Chondrocyte (in vitro differentiated cells): ENCODE measurements at places on chromosomes 1 and 21.

- no peak for DNase-seq
These were observed 87.3 kb downstream of the USP24 start for GRCh38 chr1:55127827-55128343.

DNA sequence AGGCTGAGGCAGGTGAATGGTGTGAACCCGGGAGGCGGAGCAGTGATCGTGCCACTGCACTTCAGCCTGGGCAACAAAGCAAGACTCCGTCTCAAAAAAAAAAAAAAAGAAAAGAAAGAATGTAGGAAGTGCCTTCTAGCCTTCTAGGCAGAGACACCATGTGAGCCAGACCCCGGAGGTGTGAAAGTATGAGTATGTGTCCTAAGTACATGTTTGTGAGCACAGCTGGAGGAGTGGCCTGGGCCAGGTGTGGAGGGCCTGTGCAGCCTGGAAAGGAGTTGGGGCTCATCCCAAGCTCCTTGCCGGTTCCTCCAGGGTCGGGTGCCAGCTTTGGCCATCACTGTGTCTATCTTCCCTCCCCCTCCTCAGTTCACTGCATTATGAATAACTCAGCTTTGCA lies 13.0 kb downstream of the SOX13 start:
- peak; percentile 39 for DNase-seq

DNA sequence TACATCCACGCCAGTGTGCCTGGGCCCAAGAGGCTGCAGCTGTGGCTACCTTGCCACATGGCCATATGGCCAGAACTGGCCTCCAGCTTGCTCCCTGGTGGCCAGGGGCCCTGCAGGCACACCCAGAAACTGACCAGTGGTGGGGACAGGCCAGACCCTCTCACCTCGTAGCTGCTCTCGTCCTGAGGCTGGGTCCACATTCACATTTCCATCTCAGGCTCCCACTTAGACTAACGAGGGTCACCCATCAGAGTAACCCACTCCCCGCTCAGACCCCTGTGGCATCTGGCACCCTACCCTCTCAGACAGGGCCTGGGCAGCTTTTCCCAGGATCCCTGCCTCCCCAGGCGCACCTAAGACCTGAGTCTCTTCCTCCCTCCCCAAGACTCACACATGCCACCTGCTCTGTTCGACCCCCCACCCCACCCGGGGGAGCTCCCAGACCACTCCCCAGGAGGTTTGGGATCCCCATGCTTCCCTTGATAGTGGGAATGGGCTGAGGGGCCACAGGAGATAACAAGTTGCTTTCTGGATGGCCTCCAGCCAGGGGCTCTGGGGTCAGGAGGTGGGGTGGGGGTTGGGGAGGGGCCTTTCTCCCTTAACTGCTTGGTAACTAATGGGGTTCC lies 21.3 kb upstream of the RNU1-4 start:
- DNase-seq = peak; percentile 86

DNA sequence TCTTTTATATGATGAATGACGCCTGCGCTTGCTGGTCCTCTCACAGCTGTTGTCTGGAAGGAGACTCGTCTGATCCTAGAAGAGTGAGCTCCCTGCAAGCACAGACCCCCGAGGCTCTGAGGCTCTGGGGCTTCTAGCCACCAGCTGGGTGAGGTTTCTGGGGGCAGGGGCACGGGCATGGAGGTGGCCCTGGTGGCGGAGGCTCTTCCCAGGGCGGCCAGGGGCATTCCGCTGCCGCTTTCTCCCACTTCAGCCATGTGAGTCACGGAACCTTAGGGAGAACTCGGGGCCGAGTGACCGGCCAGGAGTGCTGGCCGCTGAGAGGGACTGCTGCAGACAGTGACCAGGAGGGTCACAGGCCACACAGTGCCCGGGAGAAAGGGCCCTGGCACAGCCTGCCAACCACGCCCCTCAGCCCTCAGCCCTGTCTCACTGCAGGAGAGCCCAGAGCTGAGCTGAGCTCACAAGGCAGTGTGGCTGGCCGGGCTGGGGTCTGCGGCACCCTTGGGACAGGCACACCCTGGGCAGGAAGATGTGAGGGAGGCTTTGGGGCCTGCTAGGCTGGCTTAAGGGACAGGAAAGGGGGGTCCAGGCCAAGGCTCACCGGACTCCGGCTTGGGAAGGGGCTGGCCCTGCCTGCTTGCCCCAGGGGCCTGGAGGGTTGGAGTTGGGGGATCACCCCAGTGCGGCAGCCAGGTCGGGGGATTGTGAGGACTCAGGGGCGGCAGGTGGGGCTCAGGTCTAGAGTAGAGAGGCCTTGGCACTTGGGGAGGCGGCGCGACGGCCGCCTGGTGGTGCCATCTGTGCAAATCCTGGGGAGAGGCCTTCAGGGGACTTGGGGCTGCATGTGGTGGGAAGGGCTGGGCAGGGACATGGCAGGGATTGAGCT lies 35.7 kb downstream of the MORN1 start:
- DNase-seq = peak; percentile 82

DNA sequence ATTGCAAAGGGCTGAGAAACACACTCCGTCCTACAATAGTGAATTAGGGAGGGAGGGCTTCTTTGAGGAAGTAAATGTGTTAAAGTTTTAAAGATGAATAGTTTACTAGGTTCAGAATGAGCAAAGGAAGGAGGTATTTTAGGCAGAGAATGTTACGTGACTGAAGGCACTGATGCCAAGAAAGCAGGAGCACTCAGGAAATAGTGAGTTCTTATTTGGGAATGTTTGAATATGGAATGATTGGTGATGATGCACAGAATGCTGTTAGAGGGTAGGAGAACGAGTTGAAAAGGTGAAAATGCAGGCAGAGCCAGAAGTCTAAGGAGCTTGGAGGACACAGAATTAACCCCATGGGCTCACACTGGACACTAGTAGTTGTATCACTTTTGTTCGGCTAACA lies 108.0 kb downstream of the NRIP1 start:
- no peak for DNase-seq
